ENCODE measurements at places on chromosomes 16 and 17.

- DNase-seq: no peak
These were observed 44.9 kb upstream of the ERN1 start for GRCh38 chr17:64174686-64175456.

- no peak for DNase-seq
These were observed 7.6 kb upstream of the LCAT start for GRCh38 chr16:67951485-67951884.

- DNase-seq: no peak
These were observed 21.8 kb upstream of the HERPUD1 start for GRCh38 chr16:56910112-56910511.

- DNase-seq: no peak
These were observed 100.9 kb downstream of the VPS53 start for GRCh38 chr17:613725-614124.

- DNase-seq: no peak
These were observed 939 bp upstream of the CCL2 start for GRCh38 chr17:34254146-34254545.

GRCh38 chr16:19939553-19939952 lies 54.9 kb upstream of the GPRC5B start:
- DNase-seq: no peak

- DNase-seq: no peak
These were observed 247.5 kb downstream of the CDH13 start for GRCh38 chr16:82874271-82874670.

DNA sequence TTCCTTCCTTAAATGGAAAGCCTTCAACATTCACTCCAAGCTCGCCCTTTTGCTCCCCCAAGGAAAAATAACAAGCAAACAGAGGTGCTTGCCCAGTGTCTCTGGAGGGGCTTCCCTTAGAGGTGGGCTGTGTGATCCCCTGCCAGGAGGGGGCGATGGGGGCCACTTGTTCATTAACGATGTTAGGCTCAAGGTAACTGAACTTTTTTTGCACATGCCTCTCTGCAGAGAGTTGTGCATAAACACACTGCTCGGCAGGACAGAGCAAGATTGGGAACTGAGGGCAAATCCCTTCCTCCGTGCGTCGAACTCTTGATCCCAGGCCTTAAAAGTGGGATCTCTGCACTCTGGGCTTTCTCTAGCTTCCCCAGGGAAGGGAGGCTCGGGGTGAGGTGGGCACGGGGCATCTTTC lies 15.5 kb upstream of the NAGLU start:
- no peak for DNase-seq

DNA sequence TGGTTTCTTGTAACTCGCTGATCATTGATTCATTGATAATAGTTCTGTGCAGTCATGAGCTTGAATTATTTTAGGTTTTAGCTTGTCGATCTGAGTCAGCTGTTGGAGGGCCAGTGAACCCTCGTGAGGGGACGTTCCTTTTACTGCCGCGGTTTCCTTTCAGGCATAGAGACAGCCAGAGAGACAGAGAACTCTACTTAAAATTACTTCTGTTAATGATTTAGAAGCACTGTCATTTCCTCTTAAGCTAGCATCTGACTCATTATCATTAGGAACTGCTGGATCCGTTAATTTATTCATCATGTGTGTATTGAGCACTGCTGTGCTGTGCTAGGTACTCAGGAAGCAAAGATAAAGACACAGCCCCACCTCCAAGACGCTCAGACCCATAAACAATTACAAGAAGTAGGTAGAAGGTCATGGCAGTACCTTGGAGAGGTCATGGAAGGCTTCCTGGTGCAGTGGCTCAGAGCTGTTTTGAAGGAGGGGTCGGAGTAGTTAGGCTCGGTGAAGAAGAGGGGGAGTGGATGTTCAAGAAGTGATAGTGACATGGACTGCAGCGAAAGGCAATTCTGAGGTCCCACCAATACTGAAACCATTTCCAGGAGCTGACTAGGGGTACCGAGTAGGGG lies 3.3 kb downstream of the PGS1 start:
- DNase-seq: no peak

All from stimulated activated CD8-positive, alpha-beta memory T cell treated with anti-CD3 and anti-CD28 coated beads, Interleukin-15, amount 100 ng/mL, for 4 hours (primary cell).